ENCODE measurements at places on chromosomes 11 and 22.
A peak's percentile ranks its signal among the peaks of the same experiment; 100 is the strongest.

- DNase-seq = no peak
These were observed 1.9 kb downstream of the MMP7 start for GRCh38 chr11:102528618-102529017.

- peak; percentile 55 for DNase-seq
These were observed 26.7 kb upstream of the TOLLIP start for GRCh38 chr11:1335811-1336761.

DNA sequence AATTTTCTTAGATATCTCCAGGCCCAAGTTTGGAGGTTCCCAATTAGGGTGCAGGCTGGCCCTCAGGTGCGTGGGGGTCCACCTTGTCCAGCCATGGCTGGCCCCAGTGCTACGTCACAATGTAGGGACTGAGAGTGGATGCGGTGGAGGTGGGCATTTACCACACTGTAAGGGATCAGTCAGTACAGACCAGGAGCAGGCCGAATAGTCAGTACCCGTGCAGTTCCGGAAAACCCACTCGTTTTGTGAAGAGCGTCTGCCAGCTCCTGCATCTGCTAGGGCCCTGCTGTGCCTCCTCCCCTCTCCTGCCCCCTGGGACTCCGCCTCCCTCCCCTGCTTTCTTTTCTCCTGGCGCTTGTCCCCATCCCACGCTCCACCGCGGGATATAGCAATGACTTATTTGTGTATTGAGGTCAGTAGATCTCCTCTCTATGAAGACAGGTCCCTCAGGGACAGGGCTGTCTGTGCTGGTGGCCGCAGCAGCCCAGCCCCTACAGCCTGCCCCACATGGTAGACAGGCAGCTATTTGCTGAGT lies 50.4 kb upstream of the SEPTIN5 start:
- DNase-seq = no peak

DNA sequence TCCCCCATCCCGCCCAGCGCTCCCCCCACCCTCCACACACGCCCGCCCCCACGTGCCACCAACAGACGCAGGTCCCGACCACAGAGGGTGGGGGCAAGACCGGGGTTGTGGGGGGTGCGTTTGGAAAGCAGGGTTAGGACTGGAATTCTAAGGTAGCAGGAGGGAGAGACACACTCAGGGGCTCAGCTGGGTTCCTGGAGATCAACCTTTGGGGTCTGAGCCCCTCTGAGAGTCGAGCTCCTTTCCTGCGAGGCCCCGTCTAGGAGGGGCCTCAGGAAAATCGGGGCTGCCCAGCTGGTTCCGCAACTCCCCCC lies 429 bp downstream of the PGGHG start:
- peak; percentile 38 for DNase-seq

DNA sequence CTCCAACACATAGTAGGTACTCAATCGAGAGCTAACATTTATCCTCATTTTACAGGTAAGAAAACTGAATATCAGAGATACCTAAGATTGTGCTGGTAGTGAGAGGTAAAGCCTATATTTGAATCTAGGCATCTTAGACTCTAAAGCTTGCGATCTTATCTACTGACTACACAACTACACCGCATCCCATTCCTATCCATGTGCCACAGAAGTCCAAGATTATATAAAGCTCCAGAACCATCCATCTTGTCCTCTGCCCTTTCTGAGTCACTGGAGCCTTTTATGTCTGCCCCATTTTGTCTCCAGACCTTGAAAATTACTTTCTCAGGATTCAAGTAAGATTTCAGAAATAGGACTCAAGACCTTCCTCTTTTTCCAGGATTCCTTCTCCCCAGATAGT lies 84.4 kb downstream of the OR5AK2 start:
- DNase-seq = no peak

DNA sequence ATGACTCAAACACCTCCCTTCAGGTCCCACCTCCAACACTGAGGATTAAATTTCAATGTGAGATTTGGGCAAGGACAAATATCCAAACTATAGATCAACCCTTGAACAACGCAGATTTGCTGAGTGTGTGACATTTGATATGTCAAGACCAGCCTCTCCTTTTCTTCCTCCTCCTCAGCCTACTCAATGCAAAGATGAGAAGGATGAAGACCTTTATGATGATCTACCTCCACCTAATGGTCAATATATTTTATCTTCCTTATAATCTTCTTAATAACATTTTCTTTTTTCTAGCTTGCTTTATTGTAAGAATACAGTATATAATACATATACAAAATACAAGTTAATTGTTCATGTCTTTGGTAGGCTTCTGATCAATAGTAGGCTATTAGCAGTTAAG lies 67.5 kb upstream of the MPPED2 start:
- no peak for DNase-seq

DNA sequence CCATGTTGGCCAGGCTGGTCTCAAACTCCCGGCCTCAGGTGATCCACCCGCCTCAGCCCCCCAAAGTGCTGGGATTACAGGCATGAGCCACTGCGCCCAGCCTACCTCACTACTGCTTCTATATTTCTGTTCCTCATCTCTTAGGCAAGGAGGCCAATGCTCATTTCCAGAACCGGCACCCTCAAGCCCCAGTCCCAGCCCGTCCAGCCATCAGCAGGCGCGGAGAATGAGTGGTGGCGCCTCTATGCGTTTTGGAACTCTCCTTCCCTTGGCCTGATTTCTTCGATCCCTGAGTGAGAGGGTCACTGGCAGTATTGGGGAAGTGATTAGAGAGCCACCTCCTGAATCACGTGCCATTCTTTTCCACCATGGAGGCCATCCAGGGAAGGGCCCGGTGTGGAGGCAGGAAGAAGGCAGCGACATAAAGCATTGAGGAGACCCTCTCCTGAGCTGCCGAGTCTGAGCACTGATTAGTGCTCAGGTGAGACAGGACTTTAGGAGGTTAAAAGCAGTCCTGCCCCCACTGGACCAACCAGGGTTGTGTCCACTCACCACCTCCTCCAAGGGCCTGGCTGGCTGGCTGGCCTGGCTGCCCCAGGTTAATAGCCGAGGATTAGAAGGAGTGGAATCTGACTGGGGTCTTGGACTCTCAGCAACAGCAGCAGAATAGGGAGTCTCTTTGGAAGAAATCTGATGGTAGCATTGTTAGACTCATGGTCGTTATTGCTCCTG lies 8.7 kb downstream of the GRIK4 start:
- no peak for DNase-seq

DNA sequence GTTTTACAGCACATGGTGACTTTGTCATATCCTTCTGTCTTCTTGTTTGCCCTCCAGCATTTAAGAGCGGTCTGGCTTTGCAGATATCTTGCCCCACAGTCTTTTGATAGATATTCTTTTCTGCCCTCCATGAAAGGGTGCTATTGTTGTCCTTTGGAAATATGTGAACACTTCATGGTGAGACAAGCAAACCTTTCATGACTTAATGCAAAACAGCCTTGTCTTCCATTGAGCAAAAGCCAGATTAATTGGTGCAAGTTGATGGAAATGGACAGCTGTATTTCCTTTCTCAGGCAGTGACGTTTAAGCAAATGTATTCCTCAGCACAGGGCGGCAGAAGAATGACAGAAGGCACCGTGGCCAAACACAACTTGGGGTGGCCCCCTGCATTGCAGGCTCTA lies 4.4 kb downstream of the DCPS start:
- DNase-seq = no peak

DNA sequence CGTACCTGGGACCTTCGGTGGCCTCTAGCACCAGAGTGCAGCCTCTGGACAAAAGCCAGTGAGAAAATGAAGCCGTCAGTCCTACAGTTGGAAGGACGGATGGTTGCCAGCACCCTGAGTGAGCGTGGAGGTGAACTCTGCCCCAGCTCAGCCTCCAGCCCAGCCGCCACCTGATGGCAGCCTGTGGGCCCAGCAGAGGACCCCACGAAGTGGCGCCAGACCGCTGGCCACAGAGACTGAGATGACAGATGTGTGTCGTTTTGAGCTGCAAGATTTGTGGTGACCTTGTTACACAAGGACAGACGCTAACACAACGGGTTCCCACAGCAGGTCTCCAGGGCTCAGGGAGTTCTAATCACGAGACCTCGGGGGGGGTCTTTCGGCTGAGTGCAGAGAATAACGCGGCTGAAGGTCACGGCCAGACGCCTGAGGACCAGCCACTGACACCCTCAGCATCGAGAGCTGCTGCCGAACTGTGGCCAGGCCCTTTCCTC lies 75.0 kb downstream of the BRD1 start:
- DNase-seq = no peak

GRCh38 chr11:30452114-30452513 lies 129.2 kb downstream of the ARL14EP start:
- no peak for DNase-seq

GRCh38 chr11:111538407-111539114 lies 2.0 kb upstream of the LAYN start:
- DNase-seq = no peak

- peak; percentile 49 for DNase-seq
These were observed 2.1 kb downstream of the LPXN start for GRCh38 chr11:58573451-58574104.

DNA sequence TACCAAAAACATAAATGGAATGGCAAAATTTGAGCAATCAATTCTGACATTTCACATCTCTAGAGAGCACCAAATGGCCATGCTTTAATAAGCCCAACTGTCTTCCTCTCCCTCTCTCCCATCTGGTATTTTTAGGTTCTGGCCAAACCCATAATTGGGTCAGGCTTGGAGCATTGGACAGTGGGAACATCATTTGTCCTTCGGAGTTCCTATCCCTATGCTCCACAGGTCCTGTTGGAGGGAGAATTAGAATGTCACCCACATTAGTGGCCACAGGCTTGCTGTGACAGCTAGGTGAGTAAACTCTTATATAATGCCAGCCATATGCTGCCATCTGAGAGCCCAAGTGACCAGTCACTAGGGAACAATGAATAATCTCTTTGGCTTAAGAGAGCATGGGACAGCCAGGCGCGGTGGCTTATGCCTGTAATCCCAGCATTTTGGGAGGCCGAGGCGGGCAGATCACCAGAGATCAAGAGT lies 251.0 kb upstream of the CCDC90B start:
- no peak for DNase-seq

GRCh38 chr11:72736452-72737069 lies 15.6 kb downstream of the ARAP1 start:
- DNase-seq = peak; percentile 45

DNA sequence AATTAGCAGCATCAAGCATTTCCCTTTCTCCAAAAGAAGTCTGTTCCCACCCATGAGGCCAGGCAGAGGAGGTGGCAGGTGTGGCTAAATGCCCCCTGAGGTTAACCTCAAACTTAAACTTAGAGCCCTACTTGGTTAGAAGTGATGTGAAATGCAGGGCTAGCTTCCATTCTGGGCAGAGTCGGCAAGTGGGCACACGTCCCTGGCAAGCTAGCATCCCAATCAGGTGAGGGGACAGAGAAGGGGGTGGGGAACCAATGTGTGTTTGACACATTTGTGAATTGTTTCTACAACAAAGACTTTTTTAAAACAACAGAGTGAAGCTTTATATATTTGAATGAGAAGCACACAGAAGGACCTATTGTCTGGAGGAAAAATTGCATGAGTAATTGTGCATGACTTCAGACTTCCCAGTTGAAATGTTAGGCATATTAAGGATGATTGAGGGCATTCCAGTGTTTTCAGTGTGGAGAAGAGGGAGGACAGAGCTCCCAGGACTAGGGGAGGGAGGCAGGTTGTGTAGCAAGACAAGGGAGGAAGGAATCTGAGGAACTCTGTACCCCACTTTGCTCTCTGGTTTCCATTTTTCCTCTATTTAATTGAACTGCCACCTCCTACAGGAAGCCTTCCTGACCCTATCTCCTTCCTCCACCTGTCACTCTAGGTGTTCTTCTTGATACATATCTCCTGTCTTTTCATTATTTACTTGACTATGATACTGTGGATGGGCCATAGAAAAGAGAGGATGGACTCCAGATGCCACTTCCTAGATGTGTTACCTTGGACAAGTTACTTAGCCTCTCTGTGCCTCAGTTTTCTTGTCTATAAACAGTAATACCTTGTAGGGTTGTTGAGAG lies 83.3 kb upstream of the PICALM start:
- DNase-seq = no peak

DNA sequence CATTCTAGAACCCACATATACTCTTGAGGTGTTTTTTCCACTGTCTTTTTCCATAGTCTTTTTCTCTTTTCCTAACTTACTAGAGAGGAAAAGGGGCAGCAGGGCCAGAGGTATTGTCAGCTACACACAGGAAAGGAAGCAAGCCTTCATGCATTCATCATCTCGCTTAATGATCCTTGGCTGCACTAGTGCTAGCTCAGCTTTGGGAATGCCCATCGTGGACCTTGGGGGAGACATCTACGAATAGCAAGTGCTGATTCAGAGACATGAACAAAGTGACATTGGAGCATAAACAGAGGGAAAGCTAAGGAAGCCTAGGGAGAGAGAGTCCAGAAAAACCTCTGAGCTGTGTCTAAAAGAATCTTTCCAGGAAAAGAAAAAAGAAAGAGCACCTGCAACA lies 466.3 kb upstream of the ARHGAP42 start:
- no peak for DNase-seq

DNA sequence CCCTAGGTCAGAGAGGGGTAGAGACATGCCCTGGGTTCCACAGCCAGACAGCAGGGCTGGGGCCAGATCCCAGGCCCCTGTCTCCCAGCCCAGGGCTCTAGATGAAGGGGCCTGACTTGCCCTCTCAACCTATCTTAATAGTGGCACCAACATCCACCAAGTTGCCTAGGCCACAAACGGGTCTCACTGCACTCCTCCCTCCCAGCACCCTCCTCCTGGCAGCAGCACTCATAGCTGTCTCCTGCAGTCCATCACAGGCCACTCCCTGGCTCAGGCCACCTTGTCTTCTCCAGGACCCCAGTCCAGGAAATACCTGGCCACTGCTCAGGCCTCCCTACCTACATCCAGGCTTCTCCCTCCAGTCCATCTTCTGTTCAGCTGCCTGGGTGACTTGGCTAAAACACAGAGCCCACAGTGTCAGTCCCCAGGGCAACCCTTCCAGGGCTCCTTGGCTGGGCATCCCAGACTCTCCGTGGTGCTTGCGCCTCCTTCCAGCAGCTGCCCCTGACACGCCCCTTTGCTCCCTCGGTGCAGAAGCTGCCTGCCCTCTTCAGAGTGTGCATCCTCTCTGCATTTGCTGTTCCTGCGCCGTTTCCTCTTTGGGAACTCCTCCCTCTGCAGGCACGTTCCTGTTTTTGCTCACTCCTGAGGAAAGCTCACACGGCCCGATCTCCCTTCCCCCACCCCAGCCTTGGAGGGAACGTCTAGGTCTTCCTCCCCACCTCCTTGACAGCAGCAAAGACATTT lies 40.5 kb downstream of the LRRC32 start:
- no peak for DNase-seq

- DNase-seq = no peak
These were observed 9.6 kb downstream of the MGAT3 start for GRCh38 chr22:39466228-39467006.

GRCh38 chr11:134559602-134559962 lies 147.5 kb upstream of the B3GAT1 start:
- DNase-seq = no peak

DNA sequence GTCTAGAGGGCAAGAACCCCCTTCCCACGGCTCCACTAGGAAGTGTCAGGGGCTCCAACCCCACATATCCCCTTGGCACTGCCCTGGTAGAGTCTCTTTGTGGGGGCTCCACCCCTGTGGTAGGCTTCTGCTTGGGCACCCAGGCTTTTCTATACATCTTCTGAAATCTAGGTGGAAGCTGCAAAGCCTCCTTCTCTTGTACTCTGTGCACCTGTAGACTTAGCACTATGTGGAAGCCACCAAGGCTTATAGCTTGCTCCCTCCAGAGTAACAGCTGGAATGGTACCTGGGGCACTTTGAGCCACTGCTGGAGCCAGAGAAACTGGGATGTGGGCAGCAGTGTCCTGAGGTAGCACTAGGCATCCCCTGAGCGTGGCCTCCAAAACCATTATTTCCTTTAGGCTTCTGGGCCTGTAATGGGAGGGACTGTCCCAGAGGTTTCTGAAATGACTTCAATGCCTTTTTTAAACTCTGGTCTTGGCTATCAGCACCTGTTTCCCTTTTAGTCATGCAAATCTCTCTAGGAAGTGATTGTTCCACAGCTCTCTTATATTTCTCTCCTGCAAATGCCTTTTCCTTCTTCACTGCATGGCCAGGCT lies 68.4 kb downstream of the TRAF6 start:
- no peak for DNase-seq
